ENCODE measurements at places on chromosomes 2 and 18.

GRCh38 chr18:66676699-66677098 lies 72.8 kb upstream of the CDH19 start:
- no peak for DNase-seq

DNA sequence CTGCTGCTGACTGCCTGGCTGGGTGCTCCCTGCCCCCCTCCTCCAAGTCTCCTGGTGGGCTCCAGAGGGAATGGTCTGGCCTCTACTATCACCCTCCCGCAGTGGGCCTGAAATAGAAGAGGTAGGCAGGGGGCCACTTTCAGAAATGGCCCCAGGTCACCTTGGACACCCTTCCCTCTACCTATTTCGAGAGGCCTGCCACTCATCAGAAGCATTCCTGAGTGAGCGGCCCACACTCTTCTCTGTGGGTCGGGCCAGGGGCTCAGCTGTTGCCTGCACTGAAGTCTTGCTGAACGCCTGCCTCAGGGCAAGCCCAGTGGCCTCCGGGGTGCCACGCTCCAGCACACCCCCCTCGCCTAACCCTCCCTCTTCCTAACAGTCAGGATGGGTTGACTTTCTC lies 124.9 kb downstream of the TNS1 start:
- no peak for DNase-seq

DNA sequence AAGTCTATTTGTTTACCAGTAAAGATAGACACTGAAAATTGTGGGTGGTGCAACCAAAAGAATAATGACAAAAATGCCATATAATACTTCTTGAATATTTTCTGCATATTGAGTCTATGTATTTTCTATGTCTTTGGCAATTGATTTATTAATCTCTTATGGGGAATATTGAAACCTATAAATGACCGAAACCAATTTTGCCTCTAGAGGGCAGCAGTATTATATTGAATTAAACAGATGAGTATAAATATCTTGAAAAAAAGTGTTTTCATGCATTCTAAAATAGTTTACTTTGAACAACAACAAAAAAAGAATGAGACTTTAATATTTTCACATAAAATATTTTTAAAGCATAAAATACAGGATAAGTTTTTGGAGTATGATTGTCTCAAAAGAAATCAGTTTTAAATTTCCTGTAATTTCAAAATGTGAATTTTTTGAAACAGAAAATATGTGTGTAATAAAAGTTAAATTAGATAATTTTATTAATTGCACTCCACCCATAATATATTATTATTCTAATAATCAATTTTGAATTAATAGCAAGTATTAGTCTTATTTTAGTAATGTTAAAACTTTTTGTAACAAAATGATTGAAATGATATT lies 49.9 kb upstream of the CALCRL start:
- no peak for DNase-seq

DNA sequence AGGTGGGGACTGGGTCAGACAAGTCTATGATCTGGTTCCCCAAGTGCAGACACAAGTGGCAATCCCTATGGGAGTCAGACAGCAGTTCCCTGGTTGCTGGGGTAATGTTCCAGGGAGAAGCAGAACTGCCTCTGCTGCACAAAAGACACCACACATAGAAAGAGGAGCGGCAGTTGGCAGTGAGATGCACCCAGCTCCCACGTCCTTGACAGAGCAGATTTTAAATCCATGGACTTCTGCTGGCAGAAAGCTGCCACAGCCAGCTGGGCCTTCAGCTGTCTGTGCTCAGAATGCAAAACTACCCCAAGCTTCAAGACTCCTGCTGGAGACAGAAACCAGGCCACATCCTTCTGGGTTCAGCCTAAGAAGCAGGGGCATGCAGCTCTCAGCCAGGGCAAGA lies 147.2 kb downstream of the ETAA1 start:
- no peak for DNase-seq

- DNase-seq = no peak
These were observed 1.9 kb upstream of the ITSN2 start for GRCh38 chr2:24362253-24362652.
